ENCODE measurements at places on chromosomes 2 and 18. TPM values are rescaled to one million over a fixed set of nuclear protein-coding genes. Genes with fewer than 3 reads are reported as not detected.

The NETO1 gene
- not detected for total RNA-seq

- no peak for DNase-seq
Observed at GRCh38 chr2:99431587-99432275, 58.1 kb downstream of the REV1 start.

- peak; percentile 48 for DNase-seq
Observed at GRCh38 chr2:149860276-149860921, 272.8 kb upstream of the MMADHC start.

GRCh38 chr2:148586522-148587128 is 57.9 kb upstream of the EPC2 start:
- DNase-seq, result no peak

DNA sequence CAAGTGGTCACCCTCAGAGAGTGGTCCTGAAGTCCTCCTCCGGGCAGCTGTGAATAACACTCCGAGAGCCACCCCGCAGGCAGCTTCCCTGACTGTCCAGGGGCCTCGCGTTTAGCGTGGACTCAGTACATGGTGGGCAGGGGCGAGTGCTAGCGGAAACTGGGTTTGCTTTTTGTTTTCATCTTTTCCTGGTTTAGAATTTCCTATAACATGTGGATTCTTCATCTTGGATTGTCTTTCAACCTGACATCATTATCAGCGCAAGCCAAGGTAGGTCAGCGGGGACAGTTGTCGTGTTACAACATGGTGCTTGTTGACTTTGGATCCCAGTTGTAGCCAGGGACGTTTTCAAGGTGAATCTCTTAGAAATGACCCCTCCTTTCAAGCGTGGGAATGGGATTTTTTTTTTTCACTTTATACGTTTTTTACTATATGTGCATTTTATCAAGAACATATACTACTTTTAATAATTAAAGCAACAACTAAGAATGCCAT is 20.9 kb downstream of the RMC1 start:
- DNase-seq, result no peak

GRCh38 chr2:219174146-219174545 is 2.6 kb downstream of the CNPPD1 start:
- DNase-seq, result peak; percentile 0

GRCh38 chr18:52903857-52904256 is 563.9 kb downstream of the DCC start:
- peak; percentile 17 for DNase-seq

Data from mucosa of gallbladder (tissue), 1 donor.